Stimulated activated CD4-positive, alpha-beta T cell treated with anti-CD3 and anti-CD28 coated beads, TNF-alpha, amount 100 ng/mL, for 48 hours (primary cell): ENCODE measurements at places on chromosomes 13 and 19.

GRCh38 chr13:30835442-30835841 is 70.6 kb upstream of the MEDAG start:
- no peak for DNase-seq

GRCh38 chr19:4194353-4194752 is 11.9 kb downstream of the ANKRD24 start:
- no peak for DNase-seq

GRCh38 chr19:10044390-10044789 is 31.1 kb downstream of the RDH8 start:
- DNase-seq: no peak

GRCh38 chr13:49812812-49813211 is 20.3 kb upstream of the KPNA3 start:
- no peak for DNase-seq

- no peak for DNase-seq
Measured at GRCh38 chr13:85797311-85797710, 1.9 kb downstream of the SLITRK6 start.

DNA sequence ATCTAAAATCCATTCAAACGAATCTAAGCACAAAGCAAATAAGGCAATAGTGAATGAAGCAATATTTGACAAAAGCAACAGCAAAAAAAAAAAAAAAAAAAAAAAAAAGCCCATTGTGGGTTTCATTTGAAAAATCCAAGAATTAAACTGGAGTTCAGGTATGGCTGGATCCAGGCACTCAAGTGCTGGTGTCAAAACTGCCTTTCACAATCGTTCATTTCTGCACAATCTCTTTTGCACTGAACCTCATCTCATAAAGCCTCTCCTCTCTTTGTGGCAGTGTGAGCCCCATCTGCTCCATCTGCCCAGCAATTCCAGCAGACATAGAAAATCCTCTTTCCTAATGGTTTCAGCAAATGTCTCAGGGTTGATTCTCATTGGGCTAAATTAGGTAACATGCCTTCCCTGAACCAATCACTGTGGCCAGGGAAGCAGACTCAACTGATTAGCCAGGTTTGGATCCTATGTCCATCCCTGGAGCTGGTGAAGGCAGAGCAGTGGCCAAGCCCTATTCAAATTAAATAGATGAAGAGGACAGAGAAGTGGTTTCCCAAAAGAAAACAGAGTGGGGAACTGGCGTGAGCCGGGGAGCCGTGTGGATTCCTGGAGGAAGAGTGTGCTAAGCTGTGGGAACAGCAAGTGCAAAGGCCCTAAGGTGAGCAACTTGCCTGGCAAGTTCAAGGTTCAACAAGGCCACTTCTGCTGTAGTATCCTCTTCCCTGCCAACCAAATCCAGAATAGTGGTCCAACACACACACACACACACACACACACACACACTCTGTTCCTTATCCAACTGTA is 1.2 kb upstream of the HIF3A start:
- no peak for DNase-seq

- DNase-seq: no peak
Measured at GRCh38 chr19:19459707-19460251, 54.3 kb downstream of the GATAD2A start.

DNA sequence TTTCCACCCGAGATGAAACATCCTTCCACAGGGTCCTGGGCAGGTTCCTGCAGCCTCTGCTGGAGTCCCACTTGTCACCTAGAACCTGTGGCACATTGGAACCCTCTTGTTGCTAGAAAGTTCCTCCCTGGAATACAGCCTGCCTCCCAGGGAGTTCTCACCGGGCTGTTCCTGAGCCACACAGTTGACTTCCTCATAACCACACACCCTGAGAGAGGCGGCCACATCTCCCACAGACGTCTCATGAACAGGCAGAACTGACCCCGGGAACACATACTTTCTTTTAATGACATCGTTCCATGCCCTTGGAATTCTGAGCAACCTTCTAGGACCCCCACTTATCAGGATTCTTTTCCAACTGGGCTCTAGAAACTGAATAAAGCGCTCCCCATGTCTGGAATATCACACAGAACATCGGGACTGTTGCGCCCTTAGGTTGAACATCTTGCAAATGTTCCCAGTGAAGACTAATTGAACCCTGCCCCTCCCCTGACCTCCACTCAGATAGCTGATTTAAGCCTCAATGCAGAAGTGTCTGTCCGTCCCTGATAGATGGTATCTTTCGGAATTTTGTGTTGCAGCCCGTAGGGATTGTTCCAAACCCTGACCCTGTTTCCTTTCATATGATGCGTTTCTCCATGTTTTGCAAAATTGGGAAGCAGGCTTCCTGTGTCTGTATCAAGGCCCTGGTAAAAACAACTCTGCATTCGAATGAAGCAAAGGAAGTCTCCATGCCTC is 91.1 kb downstream of the RAB20 start:
- DNase-seq: no peak

DNA sequence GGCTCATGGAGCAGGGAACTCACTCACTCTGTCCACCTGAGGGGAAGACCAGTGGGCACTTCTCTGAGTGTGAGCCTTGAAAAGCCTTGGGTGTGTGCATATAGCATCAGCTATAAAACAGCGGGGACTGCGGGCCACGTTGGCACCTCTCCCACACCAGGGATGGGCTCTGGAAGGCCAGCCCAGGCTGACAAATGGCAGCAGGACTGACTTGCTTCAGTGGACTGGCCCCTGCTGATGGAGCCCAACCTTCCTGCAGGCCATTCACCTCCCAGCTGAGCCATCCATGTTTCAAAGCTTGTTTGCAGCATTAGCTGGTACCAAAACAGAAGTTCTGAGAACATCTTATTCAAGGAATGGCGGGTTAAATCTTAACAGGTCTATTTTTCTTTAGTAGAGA is 21.0 kb downstream of the TSHZ3 start:
- no peak for DNase-seq

DNA sequence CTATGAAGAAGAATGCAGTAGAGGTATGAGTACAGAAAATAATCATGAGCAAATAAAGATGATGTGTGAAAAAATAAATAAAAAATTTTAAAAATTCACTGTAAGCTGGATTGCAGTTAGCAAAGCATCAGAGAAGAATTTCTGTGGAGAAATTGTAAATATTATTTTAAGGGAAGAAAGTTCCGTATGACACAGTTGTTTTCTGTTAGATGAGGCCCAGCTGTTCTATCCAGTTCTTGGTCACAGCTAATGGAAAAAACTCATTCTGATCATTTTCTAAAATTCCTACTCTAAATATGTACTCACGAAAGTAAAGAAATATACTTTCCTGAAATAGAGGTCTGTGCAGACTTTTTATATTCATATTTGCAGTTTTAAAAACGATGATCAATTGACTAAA is 578.8 kb downstream of the DCT start:
- no peak for DNase-seq
